ENCODE measurements at places on chromosomes 2 and 18.

DNA sequence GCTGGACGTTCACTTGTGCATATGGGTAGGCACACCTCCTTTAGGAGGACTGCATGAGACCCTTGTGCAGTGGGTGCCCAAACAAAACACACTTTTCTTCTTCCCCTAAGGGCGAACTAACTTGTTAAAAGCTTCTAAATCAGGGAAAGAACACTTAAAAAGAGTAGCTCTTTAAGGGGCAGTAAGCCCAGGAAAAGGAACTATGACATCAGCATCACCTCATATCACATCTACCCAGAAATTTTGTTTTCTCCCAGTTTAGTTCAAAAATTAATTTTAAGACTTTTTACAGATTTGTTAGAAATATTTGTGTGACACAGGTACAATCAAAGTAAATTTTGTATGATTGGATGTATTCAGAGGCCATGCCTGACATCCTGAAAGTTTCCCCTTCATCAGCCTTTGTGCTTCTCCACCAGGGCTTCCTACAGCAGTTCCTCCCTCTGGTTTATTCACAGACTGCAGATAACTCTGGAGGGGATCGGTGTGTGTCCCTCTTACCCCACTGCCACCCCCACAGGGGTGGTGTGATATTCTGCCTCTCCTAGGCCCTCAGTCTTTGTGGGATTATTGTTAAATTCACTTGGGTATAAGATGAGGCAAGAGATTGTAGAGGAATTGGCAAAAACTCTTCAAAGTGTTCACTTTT is 27.6 kb downstream of the BCL2L11 start:
- no peak for DNase-seq

DNA sequence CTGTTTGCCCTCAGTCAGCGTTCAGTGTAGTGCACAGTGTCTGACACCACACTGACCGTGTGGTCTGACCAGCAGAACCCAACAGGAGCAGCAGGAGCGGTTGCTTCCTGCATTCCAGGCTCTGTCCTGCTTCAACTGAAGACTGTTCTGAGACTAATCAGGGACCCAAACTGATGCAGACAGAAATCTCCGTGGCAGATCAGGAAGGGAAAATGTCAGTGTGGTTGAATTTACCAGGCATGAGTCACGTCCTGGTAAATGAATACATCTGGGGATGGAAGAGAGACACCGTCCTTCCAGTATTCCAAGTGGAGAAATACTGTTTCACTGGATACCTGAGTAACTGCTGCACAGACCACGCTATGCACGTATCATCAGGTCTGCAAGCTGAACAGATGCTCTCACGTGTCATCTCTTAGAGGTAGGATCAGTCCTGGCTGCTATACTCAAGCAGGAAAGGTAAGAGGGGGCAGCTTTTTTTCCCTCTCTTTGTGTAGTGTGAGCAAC is 223.6 kb upstream of the EPAS1 start:
- DNase-seq, result no peak

GRCh38 chr2:64862623-64863022 is 126.6 kb upstream of the SLC1A4 start:
- no peak for DNase-seq

GRCh38 chr2:26614216-26615138 is 26.7 kb downstream of the CIB4 start:
- DNase-seq, result peak; percentile 21

GRCh38 chr18:44712025-44712424 is 31.3 kb downstream of the SETBP1 start:
- no peak for DNase-seq

- no peak for DNase-seq
Measured at GRCh38 chr2:142688856-142689605, 188.4 kb upstream of the KYNU start.

GRCh38 chr18:22267697-22268096 is 98.3 kb downstream of the GATA6 start:
- DNase-seq, result no peak

DNA sequence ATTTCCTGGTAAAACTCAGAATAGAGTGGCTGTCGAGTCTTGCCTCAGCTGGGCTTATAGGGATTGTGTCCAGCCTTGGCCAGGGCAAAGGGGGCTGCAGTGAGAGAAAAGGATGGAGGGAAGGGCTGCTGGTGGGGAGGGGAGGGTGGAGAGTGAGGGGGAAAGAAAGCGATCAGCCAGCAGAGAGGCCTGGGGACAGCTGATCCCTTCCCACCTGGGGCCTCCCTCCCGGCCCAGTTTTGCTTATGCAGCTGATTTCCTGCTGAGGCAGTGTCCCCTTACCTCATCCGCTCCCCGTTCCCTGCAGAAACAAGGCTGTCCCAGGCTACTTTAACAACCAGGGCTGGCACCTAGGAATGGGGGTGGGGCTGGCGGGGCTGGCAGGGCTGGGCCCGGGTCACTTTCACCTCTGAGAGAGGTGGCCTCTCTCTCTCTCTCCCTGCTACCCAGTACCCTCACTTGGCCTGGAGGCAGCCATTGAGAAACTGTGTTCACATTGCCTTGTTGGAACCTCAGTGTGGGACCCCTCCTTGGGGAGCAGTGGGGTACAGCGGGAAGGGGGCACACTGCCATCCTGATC is 12.2 kb upstream of the GMPPA start:
- no peak for DNase-seq

DNA sequence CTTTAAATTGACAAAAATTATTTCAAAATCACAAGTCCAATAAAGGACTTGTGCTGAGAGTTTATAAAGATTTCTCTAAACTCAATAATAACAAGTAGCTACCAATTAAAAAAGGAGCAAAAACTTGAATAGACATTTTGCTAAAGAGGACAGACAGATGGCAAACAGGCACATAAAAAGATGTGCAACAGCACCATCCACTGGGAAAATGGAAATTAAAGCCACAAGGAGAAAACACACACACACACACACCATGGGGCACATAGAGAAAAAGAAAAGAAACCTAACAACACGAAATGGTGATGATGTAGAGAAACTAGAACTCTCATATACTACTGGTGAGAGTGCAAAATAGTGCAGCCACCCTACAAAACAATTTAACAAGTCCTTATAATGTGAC is 12.6 kb upstream of the SLC9A4 start:
- no peak for DNase-seq

DNA sequence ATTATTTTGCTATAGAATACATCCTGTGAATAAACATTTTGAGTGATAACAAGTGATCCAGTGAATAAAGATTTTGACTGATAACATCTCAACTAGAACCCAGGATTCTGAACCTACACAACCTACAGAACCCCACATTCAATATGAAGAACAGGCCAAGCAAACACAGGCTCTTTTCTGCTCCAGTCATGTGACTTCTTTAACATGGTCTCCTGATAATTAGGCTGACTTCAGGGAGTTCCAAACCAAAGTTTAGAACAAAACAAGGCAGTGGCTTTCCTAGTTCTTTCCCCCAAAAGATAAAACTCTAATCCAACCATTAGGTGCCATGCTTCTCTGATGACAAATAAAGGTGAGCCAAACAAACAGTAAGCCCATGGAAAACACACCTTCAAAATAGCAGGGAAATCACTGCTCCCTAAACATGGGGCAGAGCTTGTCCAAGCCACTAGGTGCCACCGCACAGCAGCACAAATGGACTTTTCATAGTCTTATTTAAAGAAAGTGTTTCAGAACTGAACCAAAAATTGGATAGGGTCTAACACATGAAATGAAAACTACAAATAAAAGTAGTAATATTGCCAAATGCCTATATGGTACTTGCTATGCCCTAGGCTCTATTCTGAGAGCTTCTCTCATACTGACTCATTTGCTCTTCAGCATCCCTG is 95.3 kb downstream of the EVA1A start:
- no peak for DNase-seq

DNA sequence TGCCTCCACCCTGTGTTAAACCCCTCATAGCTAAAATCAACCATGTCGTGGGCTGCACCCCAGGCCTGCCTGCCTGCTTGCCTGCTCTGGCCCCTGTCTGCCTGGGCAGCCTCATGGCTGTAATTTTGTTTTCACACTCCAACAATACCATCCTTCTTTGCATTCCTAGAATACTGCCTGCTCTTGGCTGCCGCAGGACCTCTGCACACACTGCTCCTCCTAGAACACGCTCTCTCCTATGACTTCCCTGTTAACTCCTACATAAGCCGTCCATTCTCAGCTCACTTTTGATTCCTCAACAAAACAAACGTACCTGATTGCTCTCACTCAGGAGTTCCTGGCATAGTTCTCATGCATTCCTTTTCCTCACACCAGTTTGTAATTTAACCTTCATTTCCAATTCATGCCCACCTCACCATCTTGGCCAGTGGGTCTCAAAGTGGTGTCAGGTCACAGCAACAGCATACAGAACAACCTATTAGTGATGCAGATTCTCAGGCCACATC is 2.5 kb downstream of the UXS1 start:
- no peak for DNase-seq

- DNase-seq, result no peak
Measured at GRCh38 chr2:224925061-224925809, 117.0 kb downstream of the DOCK10 start.

DNA sequence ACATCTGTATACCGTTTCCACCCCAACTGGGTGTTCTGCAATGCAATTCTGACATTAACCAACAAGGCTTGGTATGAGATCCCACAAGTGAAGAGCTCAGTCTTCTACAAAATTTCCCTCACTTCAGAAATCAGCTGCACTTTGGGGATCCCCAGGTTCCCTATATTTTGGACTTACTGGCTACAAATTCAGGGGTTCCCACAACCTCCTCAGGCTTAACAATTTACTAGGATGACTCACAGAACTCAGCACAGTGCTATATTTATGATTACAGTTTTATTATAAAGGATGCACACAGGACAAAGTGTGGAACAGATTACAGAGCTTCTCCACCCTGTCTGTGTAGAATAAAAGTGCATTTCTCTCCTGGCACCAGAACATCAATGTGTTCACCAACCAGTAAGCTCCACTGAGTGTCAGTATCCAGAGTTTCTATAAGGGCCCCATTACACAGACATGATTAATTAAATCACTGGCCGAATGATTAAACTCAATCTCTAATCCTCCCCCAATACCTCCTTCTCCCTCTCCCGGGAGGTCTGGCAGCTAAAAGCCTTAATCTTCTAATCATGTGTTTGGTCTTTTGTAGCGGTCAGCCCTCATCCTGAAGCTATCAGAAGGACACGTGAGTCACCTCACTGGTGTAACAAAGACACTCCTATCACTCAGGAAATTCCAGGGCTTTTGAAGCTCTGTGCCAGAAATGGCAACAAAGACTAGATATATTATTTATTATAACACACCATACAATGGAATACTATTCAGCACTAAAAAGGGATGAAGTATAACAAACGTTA is 84.6 kb downstream of the SLC66A3 start:
- DNase-seq, result no peak

DNA sequence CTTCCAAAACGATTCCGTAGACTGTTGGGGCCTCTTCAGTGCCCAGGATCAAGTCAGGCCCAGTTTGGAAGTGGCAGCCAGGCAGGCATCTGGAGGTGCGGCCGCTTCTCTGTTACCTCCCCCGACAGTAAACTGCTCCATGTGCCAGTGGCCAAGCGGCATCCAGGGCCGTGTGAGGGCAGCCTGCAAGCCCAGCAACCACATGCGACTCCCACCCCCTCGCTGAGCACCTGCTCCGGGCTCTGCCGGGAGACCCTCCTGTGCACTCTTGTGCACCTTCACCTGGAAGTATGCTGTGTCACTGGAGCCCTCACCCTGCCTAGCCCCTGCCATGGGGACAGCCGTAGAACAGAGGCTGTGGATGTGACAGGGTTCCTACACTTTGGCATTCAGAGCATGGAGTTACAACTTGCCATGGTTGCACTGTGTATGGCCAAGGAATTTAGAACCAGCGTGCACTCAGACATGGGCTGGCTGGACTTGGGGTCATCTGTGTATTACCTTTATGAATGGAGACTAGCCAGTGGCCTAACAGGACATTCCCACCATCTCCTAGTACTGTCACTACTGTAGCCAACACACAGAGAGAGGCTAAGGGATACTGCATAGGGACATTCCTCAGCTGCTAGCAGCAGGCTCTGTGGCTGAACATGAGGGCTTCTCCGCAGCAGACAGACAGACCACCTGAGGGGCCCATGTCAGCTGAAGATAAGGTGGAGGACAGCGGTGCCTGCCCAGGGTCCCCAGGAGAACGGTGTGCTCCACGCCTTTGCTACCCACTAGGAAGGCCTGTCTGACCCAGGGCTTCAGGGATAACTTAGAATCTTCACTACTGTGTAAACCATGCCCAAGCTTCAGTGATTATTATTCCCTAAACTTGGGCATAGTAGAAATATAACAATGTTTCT is 25.0 kb upstream of the FAHD2A start:
- no peak for DNase-seq

DNA sequence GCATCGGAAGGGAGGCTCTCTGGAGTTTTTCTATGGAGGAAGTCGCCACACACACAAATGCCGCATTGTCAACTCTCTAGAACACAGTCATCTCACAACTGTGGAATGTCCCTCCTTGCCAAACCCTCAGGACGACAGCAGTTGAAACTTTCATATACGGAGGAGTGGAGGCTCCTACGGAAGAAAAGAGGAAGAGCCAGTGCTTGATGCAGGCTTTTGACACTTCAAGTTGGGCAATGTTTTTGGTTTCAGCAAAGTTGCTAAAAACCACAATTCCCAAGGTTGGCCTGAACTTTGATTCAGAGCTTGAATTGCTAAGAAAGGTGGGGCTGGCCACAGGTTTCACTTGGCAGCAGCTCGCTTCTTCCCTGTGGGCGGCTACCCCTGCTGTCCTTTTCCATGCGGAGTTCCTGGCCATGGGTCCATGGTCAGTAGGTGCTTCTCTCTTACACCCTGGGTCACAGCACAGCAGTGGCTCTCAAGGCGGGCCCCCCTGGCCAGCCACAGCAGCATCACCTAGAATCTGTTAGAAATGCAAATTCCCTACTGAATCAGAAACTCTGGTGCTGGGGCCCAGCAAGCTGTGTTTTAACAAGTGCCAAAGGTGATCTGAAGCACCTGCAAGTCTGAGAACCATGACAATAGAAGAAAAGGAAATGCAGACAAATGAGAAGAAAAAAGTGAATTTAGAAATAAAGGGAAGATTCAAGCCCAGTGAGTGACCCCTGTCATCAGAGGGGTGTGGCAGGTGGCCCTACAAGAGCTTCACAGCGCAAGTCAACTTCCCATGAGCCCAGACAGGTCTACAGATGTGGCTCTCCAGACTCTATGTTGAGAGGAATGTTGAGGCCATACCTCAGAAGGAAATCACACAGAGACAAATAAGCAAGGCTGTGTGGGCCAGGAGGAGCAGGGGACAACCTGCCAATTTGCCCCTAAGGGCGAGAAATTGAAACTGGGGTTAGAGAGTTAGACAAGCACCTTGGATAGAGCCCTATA is 856.4 kb downstream of the RNF144A start:
- DNase-seq, result no peak

GRCh38 chr2:52775674-52776073 is 991.9 kb upstream of the CHAC2 start:
- DNase-seq, result no peak

DNA sequence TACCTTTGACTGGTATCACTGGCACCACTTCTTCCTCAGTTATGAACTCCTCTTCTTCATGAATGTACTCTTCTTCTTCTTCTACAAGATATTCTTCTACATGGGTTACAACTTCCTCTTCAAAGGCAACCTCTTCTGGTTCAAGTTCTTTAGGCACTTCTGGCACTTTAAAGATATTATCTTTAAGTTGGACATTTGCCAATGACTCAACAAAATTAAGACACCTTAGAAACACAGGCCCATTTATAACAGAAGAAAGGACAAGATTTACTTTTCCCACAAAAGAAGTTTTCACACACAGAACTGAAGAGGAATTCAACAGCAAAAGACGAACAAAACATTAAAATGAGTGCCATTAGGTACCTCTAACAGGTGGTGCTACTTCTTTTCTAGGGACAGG is 127.3 kb downstream of the TTN start:
- no peak for DNase-seq

Data from activated effector memory CD4-positive, alpha-beta T cell treated with anti-CD3 and anti-CD28 coated beads, Interleukin-2, amount 50 U/mL, for 16 hours (primary cell).